ENCODE measurements at places on chromosomes 2 and 18.

DNA sequence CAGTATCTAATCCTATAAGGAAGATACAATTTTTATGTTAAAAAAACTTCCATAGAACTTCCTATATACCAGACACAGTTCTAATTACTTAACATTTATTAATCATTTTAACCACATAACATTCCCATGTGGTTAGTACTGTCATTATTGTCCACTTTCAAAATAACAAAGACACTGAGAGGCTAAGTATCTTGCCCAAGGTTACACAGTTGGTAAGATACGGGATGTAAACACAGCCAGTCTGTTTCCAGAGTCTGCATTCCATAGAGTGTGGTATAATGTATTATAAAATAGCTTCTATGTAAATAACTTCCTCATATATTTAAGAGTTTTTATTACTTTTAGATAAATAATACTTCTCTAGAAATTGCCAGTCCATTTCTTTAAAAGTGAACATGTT, 383.3 kb upstream of the ETAA1 start:
- DNase-seq = no peak

GRCh38 chr18:11124054-11124453, 25.3 kb downstream of the PIEZO2 start:
- DNase-seq = no peak

DNA sequence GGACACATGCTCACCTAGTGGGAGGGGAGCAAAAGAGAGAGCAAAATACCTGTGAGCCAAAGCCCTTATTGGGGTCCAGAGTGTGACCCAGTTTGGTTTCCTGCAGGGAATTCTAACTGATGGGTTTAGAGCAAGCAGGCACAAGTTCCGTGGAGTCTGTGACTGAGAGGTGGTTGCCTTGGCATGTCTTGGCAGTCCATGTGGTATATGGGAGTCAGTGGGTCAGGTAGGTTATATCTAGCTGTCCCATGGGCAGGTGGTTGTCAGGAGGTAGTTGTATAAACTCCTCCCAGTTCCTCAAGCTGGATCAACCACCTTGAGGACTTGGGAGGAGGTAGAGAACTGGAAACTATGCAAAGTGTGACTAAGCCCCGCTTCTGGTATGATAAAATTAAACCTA, 452.8 kb upstream of the VWC2L start:
- DNase-seq = no peak

GRCh38 chr2:48638261-48638660, 20.6 kb downstream of the GTF2A1L start:
- no peak for DNase-seq

- DNase-seq = peak; percentile 98
These were observed 9.3 kb upstream of the ERBB4 start for GRCh38 chr2:212547716-212548454.
